ENCODE measurements at places on chromosomes 3 and 15.
A peak's percentile ranks its signal among the peaks of the same experiment; 100 is the strongest.

- no peak for DNase-seq
These were observed 19.9 kb upstream of the C15orf39 start for GRCh38 chr15:75181780-75182179.

- DNase-seq: peak; percentile 46
These were observed 407.2 kb upstream of the TGFBR2 start for GRCh38 chr3:30199096-30199759.

DNA sequence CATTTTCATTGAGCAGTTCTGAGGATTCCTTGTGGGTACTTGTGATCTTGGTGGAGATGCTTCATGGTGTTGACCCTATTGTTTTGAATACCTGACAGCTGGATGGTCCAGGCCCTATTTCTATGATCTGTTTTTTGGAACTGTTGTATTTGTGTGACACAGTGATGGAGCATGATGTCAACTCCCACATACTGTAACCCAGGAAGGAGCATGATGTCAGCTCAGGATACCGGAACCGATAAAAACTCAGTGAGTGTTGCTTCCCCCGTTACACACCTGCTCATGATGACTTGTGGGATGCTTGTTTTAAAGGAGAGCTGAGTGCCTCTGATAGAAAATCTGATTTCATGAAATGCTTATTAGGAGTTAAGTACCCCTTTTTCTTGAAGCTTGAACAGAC is 45.1 kb downstream of the ZBTB38 start:
- no peak for DNase-seq

DNA sequence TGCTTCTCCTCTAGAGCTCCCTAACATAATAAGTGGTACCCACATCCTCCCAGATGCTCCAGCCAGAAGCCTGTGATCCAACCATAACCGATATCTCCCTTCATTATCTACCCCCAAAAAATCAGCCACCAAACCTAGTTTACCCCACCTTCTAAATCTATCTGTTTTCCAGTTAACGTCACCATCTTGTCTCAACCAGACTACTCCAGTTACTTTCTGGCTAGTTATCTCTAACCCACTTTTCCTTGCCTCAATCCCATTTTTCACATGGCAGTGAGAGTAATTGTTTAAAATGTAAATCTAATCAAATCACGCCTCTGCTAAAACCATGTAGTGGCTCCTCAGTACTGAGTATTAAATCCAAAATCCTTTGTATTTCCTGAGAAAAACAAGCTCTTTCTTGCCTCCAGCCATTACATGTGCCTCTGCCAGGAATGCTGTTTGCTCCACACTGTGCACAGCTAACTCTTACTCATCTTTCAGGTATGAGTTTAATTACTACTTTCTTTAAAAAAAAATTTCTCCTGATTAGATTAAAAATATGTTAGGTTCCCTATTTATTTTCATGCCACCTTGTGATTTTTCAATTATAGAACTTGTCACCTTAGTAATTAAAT is 15.4 kb downstream of the CCDC54 start:
- DNase-seq: no peak

DNA sequence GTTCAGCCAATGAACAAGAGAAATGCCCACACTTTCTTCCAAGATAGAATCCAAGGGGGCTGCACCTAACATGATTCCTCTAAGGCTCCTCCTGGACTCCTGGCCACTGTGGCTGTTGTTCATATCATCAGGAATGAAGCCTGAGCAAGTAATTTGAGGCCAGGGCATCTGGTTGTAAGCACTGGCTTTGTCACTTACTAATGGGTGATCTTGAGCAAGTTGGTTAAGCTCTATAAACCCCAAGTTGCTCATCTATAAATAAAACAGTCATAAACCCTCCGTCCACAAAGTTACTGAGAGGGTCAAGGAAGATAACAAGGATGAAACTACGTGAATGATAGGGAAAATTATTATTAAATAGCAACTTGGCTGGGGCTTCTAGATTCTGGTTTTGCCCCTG is 58.3 kb downstream of the CDC25A start:
- DNase-seq: no peak

DNA sequence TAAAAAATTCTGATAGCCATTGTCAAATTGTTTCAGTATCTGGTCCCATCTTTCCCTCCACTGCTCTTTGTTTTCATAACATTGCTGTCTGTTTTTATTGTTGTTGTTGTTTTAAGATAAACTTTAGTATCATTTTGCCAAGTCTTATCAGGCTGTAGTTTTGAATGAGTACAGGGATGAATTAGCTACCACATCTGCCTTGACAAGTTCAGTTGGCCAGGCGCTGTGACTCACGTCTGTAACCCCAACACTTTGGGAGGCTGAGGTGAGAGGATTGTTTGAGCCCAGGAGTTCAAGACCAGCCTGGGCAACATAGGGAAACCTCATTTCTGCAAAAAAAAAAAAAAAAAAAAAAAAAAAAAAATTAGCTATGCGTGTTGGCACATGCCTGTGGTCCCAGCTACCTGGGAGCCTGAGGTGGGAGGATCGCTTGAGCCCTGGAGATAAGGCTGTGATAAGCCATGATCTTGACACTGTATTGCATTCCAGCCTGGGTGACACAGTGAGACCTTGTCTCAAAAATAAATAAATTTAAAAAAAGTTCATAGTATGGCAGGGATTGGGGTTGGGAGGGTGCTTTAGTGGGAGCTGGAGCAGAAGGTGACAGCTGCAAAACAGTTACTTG is 8.3 kb upstream of the ANKDD1A start:
- no peak for DNase-seq

DNA sequence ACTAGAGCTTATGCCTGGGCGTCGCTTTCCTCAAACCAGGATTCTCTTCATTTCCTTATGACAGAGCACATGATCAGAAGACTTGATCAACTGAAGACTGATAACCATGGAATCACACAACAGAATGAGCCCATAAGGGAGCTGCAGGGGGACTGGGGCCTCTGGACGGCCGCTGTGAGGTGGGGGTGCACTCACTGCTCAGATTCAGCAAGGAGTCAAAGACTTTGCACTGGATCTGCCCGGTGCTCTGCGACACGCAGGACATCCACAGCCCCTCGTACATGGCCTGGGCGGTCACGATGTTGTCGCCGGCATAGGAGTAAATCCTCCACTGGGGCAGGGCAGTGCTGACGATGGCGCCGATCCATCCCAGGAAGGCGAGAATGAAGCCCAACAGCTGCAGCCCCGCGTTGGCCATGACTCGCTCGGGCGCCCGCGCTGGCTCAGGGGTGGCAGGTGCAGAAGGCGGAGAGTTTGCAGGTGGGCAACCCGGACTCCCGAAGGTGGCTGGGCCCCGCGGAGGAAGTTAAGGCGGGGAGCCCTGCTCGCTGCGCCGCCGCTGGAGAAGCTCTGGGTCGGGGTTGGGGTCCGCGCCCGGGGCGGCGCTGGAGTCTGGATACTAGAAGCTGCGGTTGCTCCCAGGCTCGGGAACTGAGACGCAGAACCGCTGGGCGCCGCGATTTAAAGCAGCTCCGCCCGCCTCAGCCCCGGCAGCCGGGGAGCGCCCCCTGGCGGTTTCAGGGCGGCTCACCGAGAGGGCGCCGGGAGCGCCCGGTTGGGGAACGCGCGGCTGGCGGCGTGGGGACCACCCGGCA is at the start of gene CLDN1:
CLDN1 (minus strand) TSS at position 658 of the 815 bp plus-strand sequence; CDS start at position 418, 240 bp downstream.
- peak; percentile 59 for DNase-seq

DNA sequence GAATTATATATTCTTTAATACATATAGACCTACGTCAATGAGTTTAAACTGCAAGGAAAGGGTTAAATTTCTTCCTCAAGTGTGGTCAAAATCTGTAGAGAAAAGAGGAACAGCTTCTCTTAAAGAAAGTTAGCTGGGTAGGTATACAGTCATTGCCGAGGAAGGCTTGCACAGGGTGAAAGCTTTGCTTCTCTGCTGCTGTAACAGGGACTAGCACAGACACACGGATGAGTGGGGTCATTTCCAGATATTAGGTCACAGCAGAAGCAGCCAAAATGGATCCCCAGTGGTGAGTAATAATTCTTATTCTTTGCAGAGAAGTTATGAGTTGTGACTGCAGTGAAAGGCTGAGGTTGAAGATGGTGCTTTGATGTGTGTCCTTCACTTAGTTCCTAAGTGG is at the start of gene CD86:
CD86 (plus strand) TSS at position 148 of the 400 bp plus-strand sequence; CDS start at position 276, 128 bp downstream.
- DNase-seq: no peak

- no peak for DNase-seq
These were observed 515.5 kb downstream of the CADM2 start for GRCh38 chr3:85474241-85474640.

DNA sequence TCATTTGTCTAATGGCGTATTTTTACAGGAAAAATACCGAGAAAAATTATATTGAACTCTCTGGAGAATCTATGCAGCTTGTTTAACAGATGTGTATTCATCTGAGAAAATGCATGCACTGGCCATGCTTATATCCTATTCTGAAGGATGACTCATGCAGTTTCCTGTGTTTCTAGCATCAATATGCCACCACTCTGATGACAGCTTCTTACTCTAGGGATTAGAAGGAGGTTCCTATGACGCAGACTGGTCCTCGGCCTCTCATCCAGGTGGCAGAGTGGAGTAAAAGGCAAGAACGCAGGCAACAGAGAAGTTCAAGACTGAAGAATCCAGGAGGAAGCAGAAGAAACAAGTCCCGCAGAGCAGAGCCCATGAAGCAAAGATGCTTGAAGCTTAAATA is 910.0 kb upstream of the ROBO1 start:
- DNase-seq: no peak

- DNase-seq: no peak
These were observed 34.8 kb downstream of the PDHB start for GRCh38 chr3:58398669-58399333.

DNA sequence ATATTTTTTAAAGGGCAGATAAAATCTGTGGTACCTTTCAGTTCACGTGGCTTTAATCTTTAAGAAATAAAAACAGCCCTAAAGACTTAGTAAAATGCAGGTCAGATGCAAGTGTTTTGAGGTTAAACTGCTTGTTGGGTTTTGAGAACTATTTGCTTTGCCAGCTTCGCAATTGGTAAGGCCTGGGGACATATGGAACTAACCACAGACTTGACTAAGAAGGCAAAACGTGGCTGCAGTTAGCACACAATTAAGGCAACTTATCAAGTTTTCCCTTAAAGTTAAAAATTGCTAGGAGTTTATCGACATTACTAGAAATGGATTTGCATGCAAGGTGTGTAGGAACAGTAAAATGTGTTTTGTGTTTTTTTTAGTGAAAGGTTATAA is 206.9 kb downstream of the ZNF385D start:
- DNase-seq: no peak

DNA sequence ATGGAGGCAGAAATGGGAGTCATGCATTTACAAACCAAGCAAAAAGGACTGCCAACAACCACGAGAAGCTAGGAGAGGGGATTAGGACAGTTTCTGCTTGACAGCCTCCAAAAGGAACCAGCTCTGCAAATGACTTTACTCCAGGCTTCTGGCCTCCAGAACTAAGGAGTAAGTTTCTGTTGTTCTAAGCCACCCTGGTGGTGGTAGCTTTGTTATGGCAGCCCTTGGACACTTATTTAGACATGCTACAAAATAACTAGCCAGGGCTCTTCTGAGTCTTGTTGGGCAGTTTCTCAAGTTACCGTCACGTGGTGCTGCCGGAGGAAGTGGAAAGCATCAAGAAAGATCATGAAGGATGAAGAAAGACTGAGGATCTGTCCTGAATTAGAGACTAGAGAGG is 386.5 kb downstream of the LRTM1 start:
- DNase-seq: no peak

DNA sequence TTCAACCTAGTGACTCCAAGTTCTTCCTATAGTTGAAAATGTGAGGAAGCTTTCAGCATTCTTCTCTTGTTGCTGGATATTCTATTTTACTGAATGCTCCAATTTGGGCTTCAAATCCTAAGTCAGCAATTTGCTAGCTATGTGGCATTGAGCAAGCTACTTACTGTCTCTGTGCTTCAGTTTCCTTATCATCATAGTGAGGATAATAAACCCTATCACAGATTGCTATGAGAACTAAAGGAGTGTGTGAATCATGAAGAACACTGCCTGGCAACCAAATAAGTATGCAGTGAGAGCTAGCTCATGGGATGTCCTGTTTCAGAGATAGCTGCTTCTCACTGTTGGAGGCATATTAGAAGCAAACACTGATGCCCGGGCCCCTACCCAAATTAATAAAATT is 163.8 kb upstream of the CDIN1 start:
- no peak for DNase-seq

DNA sequence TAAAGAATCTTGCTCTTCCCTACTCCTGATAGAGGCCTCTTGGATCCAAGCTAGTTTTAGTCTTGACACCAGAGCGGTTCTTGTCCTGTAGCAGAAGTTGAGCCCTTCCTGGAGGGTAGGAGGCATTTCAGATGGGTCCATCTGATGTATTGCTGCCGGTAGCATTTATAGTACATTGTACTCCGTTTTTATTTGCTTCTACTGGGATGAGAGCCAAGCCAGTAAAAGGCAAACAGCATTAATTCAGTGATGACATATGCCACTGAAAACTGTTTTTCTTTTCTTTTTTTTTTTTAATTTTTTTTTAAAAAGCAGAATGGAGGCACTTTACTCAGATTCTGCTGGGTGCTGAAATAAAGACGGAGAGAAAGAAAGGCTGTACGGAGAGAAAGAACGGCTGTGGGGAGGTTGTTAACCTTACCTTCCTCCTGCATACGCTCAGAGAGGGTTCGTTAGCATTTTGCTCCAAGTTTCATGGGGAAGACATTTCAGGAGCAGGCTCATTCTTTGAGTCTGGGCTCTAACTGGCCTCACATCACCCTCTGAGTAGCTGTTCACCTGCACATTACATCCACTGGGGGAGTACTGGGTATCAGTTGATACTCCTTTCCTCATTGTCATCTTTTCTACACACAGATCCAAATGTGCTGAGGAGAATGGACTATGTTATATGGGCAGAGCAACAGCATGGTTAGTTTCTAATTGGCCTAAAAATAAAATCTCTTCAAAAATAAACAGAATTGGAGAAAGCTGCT is 161.5 kb downstream of the FEZF2 start:
- no peak for DNase-seq

- no peak for DNase-seq
These were observed 498.6 kb downstream of the NAALADL2 start for GRCh38 chr3:175357758-175358157.

- DNase-seq: no peak
These were observed 68.6 kb downstream of the FILIP1L start for GRCh38 chr3:100045696-100046095.

GRCh38 chr15:85532689-85533088 is 152.3 kb downstream of the AKAP13 start:
- no peak for DNase-seq

GRCh38 chr3:115244350-115244749 is 97.3 kb upstream of the ZBTB20 start:
- DNase-seq: no peak

DNA sequence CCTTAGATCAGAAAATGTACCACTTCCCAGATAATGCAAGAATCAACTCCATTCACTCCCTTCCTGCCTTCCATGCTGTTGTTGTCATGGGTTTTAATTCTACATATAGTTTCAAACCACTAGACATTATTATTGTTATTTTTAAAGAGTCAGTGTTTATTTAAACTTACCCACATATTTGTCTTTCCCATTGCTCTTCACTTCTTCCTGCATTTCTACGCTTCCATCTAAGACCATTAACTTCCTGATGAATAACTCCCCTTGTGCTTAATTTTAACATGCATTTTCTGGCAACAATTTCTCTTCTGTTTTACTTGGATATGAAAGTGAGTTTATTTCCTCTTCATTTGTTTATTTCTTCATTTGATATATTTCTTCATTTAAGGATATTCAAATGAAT is 127.1 kb upstream of the FHIT start:
- DNase-seq: no peak
